ENCODE measurements at places on chromosomes 12 and 14.

DNA sequence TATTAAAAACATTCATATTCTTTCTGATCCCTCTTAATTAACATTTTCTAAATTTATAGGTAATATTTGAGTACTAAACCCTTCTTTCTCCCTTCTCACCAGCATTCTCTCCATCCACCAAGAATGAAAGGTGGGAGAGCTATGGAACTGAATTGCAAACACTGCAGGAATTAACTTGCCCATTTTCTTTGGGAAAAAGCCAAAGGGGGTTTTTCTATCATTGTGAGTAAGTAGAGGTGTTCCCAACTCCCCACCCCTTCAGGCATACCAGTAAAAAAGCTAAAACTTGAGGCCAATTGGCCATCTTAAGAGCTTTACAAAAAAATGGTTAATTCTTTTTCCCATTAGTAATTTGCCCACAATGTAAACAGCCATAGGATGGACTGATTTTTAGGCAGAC is 23.7 kb downstream of the PCNX1 start:
- DNase-seq: no peak

DNA sequence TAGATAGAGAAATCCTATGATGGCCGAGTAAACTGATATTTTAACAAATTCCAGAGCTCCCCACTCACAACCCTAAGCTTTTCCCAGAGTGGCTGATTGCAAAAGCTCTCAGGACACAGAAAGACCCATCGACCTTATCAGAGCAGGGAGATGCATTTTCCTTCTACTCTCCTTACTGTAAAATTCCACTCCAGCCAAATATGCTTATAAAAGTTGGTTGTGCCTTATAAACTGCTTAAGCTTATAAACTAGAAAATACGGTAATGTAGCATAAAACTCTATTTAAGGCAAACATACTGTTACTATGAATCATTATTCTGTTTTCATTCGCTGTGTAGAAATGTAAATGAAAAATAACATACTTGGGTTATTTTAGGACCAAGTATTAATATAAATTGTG is 41.6 kb upstream of the TRHDE start:
- no peak for DNase-seq

GRCh38 chr14:72726444-72726843 is 167.5 kb downstream of the DPF3 start:
- no peak for DNase-seq

- no peak for DNase-seq
Observed at GRCh38 chr14:49203676-49204075, 382.5 kb downstream of the RPS29 start.

DNA sequence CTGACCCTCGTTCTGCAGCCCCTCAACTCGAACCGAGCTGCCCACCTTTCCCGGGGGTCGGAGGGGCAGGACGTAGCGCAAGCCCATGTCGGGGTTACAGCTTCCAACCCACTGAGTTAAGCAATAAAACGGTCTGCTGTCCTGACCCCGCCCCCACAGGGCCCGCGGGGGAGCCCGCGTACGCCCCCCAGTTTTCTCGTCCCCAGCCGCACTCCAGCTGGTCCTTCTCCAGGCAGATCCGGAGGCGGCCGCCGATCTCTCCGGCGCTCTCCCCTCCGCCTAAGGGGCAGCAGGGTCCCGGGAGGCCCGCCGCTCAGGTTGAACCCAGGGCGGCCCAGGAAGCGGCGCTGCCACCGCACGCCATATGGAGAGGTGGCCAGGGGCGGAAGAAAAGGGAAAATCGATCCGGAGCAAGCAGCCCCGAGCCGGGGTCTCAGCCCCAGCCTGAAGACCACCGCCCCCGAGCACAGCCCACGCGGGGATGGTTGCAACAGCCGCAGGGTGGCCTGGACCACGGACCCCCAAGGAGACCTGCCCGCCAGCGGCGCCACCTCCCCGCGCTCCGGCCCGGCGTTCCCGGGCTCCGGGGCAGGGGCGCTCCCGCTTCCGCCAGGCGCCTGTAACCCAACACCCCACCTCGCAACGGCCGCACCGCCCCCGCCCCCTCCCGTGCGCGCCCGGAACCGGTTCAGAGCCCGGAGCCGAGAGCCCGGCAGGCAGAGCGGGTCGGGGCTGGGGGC is 760 bp downstream of the ACTN1 start:
- no peak for DNase-seq

DNA sequence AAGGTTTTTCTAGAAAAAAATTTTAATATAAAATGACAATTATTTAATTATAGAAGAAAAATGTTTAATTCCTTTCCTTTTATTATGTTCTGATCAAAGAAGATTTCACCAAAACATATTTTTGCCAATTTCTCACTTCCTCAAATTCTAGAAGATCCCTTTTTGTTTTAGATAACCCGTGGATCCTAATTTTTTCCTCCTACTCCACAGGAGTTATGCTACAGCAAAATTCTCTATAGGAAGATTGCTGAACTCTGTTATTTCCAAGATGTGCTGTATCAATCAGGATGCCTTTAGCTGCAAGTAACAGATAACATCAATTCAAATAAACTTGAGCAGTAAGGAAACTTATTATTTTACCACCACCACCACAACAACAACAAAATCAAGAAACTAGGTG is 3.8 kb upstream of the SNX6 start:
- DNase-seq: no peak

- no peak for DNase-seq
Observed at GRCh38 chr12:113292091-113292490, 42.8 kb downstream of the SLC8B1 start.

DNA sequence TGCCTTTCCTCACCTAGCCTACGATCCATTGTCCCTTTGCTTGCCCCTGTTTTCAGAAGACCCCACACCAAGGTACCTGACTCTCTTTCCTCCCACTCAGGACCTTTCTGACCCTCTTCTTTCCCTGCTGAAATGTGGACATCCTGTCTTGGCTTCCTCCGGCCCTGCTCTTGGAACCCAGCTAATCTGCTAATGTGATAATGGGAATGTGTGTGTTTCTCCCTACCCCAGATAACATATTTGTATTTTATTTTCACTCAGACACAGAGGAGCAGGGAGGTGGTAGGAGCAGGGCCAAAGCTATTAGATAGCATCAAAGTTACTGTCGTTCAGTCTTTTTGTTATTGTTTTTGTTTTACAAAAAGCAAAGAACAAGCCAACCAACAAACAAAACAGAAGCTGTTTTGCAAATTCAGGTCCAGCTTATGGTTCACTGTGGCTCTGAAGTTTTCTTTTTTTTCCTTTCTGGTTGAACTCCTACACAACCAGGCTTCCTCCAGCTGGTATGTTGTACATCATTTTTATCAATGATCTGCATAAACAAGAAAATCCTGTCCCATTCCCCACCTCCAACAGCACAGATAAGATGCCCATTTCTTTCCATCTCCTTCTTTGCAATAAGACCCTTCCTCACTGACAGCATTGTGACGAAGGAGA is 137.3 kb downstream of the C12orf75 start:
- no peak for DNase-seq

GRCh38 chr14:92459030-92459949 is 54.3 kb upstream of the RIN3 start:
- DNase-seq: no peak

DNA sequence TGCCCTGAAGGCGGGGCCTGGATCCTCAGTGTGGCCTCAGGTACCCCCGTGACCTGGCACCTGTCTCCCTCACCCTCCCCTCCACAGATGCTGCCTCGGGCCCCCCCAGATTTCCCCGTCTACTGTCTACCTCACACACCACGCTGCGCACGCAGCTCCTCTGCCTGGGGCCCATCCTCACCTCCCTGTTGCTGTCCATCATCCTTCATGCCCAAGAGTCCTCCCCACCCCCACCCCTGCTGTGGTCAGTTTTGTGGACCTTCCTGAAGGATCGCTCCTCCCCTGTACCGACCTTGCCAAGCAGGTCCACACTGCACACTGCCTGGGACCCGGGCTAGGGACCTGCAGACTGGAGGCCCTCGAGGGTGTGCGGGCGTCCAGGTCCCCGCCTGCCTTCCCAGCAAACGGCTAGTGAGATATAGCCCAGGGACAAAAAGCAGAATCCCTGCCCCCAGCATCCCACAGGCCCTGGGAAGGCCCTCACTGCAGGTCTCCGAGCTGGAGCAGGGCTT is 197.4 kb upstream of the DIO3 start:
- no peak for DNase-seq

GRCh38 chr12:788288-788687 is 35.9 kb downstream of the WNK1 start:
- no peak for DNase-seq

DNA sequence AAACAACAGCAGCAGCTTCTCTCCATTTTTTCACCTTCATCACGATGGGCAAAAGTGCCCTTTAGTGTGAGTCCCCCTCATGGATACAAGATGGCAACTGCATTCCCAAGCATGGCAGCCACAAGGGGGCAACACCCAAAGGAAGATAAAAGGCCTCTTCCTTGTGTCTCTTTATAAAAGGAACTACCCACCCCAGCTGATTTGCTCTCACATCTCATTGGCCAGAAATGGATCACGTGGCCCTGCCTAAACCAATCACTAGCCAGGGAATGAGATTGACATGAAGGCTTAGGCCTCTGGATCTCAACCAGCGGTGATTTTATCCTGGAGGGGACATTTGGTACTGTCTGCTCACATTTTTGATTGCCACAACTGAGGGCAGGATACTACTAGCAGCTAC is 21.9 kb upstream of the IFT81 start:
- no peak for DNase-seq

GRCh38 chr14:64409126-64409920 is 21.2 kb downstream of the MTHFD1 start:
- no peak for DNase-seq

DNA sequence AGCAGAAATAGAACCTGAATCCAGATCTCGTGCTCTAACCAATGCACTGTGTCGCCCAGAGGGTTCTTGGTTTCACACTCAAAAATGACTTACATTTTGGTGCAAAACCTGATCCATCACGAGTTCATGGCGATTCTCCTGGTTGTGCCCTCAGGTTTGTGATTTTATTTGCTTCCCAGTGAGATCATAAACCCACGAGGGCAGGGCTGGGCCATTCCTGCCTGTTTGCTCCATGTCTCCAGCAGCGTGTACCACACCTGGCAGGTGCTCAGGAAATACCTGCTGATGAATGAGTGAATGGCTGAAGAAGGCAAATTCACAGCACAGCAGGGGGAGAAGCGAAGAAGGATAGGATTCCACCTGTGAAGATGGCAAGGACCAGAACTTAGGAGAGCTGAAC is 9.4 kb downstream of the ACACB start:
- no peak for DNase-seq

GRCh38 chr14:33120966-33121365 is 182.3 kb downstream of the NPAS3 start:
- no peak for DNase-seq
